ENCODE measurements at places on chromosomes 7 and 10. TPM values are rescaled to one million over a fixed set of nuclear protein-coding genes. Genes with fewer than 3 reads are reported as not detected.
A peak's percentile ranks its signal among the peaks of the same experiment; 100 is the strongest.

DNA sequence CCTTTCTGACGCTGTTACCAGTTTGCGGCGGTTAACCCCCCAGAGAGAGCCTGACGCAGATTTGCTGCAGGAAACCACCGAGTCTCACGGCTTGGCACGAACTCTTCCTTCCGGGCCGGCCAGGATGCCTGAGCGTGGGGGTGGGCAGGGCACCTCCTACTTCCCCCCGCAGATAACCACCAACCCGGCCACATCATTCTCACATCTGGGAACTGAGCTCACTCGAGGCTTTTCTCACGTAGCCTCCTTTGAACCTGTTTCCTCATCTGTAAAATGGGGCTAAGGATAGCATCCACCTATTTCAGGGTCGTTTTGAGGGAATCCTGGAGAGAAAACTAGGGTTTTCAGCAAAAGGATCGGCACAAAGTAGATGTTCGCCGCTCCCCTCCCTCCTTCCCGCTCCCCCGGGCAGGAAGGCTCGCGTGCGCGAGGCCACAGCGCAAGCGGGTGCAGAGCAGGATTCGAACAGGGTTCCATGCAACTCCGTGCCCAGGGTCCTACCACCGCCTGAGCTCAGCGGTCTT lies 23.6 kb downstream of the DDIT4 start:
- H3K27me3 ChIP-seq: no peaks in the 10 kb centered on the region
- H3K4me1 ChIP-seq: peaks cover 10% of the 10 kb centered on the region
- H3K27ac ChIP-seq: peak overlapping the region; percentile 85

DNA sequence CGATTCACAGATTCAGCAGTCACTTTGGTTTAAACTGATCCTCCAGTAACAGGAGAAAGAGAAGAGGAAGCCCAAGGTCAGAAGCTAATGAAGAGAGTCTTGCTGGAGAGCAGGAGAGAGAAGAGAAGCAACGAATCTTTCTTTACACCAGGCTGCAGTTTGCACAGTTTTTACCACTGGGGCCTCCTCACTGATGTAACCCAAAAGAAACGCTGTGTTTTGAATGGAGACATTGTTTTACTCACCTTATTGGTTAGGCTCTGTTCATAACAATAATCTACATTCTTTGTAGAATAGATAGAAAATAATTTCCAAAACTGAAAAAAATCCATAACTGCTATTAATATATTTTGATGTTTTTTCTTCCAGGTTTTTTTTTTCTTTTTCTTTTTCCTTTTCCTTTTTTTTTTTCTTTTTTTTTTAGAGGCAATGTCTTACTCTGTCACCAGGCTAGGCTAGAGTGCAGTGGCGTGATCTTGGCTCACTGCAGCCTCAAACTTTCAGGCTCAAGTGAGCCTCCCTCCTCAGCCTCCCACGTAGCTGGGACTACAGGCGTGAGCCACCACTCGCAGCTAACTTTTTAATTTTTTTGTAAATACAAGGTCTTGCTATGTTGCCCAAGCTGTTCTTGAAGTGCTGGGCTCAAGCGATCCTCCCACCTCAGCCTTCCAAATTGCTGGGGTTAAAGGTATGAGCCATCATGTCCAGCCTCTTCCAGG lies 27.6 kb downstream of the LYZL1 start:
- H3K4me1 ChIP-seq: peaks cover 9% of the 10 kb centered on the region
- no peaks in the 10 kb centered on the region for H3K36me3 ChIP-seq
- H3K4me3 ChIP-seq: no peak overlapping the region
- no peak for DNase-seq

GRCh38 chr7:46927131-46927810 lies 654.6 kb downstream of the TNS3 start:
- DNase-seq: no peak
- H3K27me3 ChIP-seq: no peaks in the 10 kb centered on the region
- H3K36me3 ChIP-seq: no peaks in the 10 kb centered on the region
- H3K27ac ChIP-seq: no peak overlapping the region
- no peak overlapping the region for H3K4me3 ChIP-seq

- H3K4me1 ChIP-seq: no peaks in the 10 kb centered on the region
- H3K4me3 ChIP-seq: no peak overlapping the region
- DNase-seq: no peak
- H3K36me3 ChIP-seq: no peaks in the 10 kb centered on the region
- H3K27ac ChIP-seq: no peak overlapping the region
- no peaks in the 10 kb centered on the region for H3K27me3 ChIP-seq
Measured at GRCh38 chr10:4599471-4599870, 226.5 kb upstream of the AKR1E2 start.

- peaks cover 2% of the 10 kb centered on the region for H3K27me3 ChIP-seq
- H3K36me3 ChIP-seq: no peaks in the 10 kb centered on the region
- no peaks in the 10 kb centered on the region for H3K4me1 ChIP-seq
Measured at GRCh38 chr7:30224511-30225062, 59.8 kb upstream of the ZNRF2 start.

- no peak for DNase-seq
- no peak overlapping the region for H3K4me3 ChIP-seq
- no peaks in the 10 kb centered on the region for H3K36me3 ChIP-seq
- peaks cover 12% of the 10 kb centered on the region for H3K27me3 ChIP-seq
- peaks cover 2% of the 10 kb centered on the region for H3K4me1 ChIP-seq
Measured at GRCh38 chr7:98872328-98872924, 2.6 kb upstream of the TMEM130 start.

- H3K4me3 ChIP-seq: no peak overlapping the region
- no peaks in the 10 kb centered on the region for H3K36me3 ChIP-seq
- H3K27me3 ChIP-seq: no peaks in the 10 kb centered on the region
- no peak overlapping the region for H3K27ac ChIP-seq
Measured at GRCh38 chr10:86413046-86413728, 46.6 kb upstream of the GRID1 start.

GRCh38 chr7:113774182-113774807 lies 144.5 kb downstream of the PPP1R3A start:
- peak; percentile 62 for DNase-seq
- no peaks in the 10 kb centered on the region for H3K36me3 ChIP-seq
- no peak overlapping the region for H3K27ac ChIP-seq
- no peaks in the 10 kb centered on the region for H3K27me3 ChIP-seq

DNA sequence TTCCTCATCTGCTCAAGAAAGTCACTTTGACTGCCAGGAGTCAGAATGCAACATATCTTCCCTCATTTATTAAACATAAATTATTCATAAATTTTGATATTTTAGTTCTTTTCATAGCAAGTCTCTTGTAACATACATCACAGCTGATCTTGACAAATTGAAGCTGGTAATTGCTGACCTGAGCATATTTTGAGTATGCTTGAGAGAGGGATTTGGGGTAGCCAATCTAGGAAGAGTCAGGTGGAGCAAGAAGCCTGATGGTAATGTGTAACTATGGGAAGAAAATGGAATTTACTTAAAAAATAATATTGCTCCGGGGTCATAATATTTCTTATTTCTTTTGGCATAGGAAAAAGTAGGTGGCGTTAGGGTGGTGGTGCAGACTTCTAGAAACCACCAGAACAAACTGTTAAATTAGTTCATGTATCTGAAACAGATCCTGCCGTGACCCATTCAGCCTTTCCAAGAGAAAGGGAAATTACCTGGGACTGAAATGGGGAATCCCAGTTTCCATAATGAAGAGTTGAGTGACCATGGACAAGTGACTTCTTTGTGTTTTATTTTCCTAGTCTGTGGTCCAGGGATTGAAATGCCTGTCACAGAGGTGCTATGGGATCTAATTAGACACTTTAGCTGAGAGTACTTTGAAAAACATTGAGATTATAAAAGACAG lies 12.9 kb downstream of the CPED1 start:
- no peaks in the 10 kb centered on the region for H3K36me3 ChIP-seq
- no peak for DNase-seq
- H3K4me1 ChIP-seq: peaks cover 17% of the 10 kb centered on the region

DNA sequence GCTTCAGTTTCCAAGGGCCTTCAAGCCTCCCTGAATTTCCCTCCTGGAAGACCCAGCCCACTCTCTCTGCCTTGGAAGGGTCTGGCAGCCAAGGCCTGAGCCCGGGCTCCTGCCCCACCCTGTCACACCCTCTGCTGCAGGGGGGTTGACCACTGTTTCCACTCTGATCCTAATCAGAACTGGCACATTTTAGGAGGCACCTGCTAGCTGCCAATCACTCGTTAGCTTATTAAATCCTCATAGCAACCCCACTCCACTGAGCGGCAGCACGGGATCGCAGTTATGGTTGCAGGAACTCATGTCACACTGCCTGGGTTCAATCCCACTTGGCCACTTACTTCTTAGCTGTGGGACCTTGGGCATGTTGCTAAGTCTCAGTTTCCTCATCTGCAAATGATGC lies 12.9 kb downstream of the HSPB1 start:
- no peaks in the 10 kb centered on the region for H3K27me3 ChIP-seq
- no peak for DNase-seq
- H3K27ac ChIP-seq: no peak overlapping the region
- no peak overlapping the region for H3K4me3 ChIP-seq
- H3K4me1 ChIP-seq: peaks cover 8% of the 10 kb centered on the region

DNA sequence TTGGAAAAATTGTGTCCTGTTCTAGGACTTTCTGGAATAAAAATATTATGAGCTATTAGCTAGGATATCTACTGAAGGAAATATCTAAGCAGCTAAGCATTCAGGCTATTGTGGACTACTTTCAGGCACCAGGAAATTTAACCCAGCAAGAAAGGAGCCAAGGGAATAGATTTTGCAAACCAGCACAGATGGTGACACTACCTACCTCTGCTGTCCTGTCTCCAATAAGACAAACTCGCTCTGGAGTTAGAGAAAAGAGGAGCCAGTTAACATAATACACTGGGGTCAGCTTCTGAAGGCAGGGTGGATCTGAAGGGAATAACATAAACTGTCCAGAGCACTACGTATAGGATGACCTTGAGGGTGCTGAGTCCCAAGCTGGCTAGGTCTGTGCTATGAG lies 223.7 kb upstream of the PRSS58 start:
- H3K27ac ChIP-seq: no peak overlapping the region
- H3K27me3 ChIP-seq: no peaks in the 10 kb centered on the region
- peaks cover 10% of the 10 kb centered on the region for H3K4me1 ChIP-seq
- no peak overlapping the region for H3K4me3 ChIP-seq
- peak; percentile 53 for DNase-seq
- H3K36me3 ChIP-seq: no peaks in the 10 kb centered on the region

DNA sequence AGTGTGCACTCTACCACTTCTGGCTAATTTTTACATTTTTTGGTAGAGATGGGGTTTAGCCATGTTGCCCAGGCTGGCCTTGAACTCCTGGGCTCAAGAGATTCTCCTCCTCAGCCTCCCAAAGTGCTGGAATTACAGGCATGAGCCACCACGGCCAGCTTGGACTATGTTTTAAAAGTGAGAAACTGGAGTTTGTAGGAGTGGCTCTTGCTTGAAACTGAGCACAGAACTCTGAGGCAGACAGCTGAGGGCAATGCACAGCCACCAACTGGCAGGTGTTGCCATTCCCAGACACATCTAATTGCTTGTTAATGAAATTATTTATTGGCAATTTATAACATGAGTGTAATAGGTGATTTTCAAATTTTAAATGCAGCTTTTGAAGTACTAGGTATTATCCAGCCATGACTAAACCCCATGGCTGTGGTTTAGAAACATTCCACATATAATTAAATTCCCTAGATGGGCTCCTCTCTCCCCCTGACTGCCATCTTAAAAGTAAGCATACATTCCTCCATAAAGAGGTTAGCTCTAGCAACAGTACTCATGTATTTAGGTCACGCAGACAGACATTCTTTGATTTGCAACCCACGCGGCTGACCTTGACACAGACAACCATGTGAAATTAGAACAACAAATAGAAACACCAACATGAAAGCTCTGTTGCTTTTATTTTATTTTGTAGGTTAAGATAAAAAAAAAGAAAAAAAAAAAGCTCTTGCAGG lies 19.8 kb downstream of the PANK1 start:
- no peaks in the 10 kb centered on the region for H3K36me3 ChIP-seq
- H3K4me1 ChIP-seq: peaks cover 5% of the 10 kb centered on the region
- no peak overlapping the region for H3K27ac ChIP-seq
- no peak overlapping the region for H3K4me3 ChIP-seq
- H3K27me3 ChIP-seq: no peaks in the 10 kb centered on the region

- no peak overlapping the region for H3K27ac ChIP-seq
- DNase-seq: no peak
- H3K36me3 ChIP-seq: no peaks in the 10 kb centered on the region
Measured at GRCh38 chr10:66218289-66218688, 707.5 kb upstream of the LRRTM3 start.

- H3K27me3 ChIP-seq: peaks cover 4% of the 10 kb centered on the region
- no peaks in the 10 kb centered on the region for H3K36me3 ChIP-seq
- DNase-seq: no peak
Measured at GRCh38 chr7:136030867-136031318, 53.7 kb upstream of the MTPN start.

GRCh38 chr10:128861018-128861901 lies 605.8 kb upstream of the MGMT start:
- H3K4me3 ChIP-seq: no peak overlapping the region
- DNase-seq: no peak
- no peaks in the 10 kb centered on the region for H3K4me1 ChIP-seq

GRCh38 chr10:43076876-43077420 lies at the start of gene RET:
Gene RET, plus strand, starts transcription at chr10:43077069. Its CDS starts 190 bp downstream, at chr10:43077259.
- H3K4me1 ChIP-seq: no peaks in the 10 kb centered on the region
- H3K27me3 ChIP-seq: peaks cover 45% of the 10 kb centered on the region
- no peak within 1 kb of the TSS for H3K27ac ChIP-seq

DNA sequence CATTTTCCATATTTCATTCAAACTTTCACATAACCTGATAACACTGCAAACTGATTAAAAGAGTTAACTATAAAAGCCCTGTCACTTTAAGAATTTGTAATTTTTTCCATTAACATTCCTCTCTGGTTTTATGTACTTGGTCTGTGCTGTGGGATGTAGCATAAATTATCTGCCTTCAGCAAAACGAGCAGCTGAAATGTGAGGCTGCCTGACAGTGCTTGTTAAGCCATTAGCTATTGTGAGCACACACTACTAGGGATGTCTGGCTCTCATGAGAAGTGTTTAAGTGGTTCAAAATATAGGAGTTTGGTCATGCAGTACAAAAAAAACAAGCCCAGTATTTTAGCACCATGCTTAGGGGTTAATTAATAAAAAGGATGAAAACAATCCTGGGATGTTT lies 63.0 kb downstream of the HOXA1 start:
- H3K27me3 ChIP-seq: no peaks in the 10 kb centered on the region
- no peak overlapping the region for H3K27ac ChIP-seq
- no peaks in the 10 kb centered on the region for H3K36me3 ChIP-seq
- H3K4me3 ChIP-seq: no peak overlapping the region
- DNase-seq: peak; percentile 13

GRCh38 chr10:17831896-17832295 lies 22.7 kb downstream of the MRC1 start:
- H3K4me1 ChIP-seq: peaks cover 6% of the 10 kb centered on the region
- peaks cover 6% of the 10 kb centered on the region for H3K27me3 ChIP-seq
- DNase-seq: no peak
- H3K4me3 ChIP-seq: no peak overlapping the region
- no peak overlapping the region for H3K27ac ChIP-seq
- H3K36me3 ChIP-seq: no peaks in the 10 kb centered on the region

- H3K4me3 ChIP-seq: no peak overlapping the region
- no peak for DNase-seq
- no peak overlapping the region for H3K27ac ChIP-seq
- H3K4me1 ChIP-seq: peaks cover 46% of the 10 kb centered on the region
Measured at GRCh38 chr10:30816159-30816819, 186.7 kb upstream of the LYZL2 start.

- no peaks in the 10 kb centered on the region for H3K36me3 ChIP-seq
- no peaks in the 10 kb centered on the region for H3K27me3 ChIP-seq
- no peak overlapping the region for H3K4me3 ChIP-seq
- H3K27ac ChIP-seq: no peak overlapping the region
Measured at GRCh38 chr7:157890921-157891401, 554.2 kb downstream of the DNAJB6 start.

The SORBS1 gene
- total RNA-seq: 0.18 TPM

The PKD2L1 gene
- total RNA-seq: not detected

The LIPM gene
- not detected for total RNA-seq

The FGL2 gene
- total RNA-seq: 1.3 TPM

The TPK1 gene
- total RNA-seq: 1.1 TPM

The SCART1 gene
- 0.28 TPM for total RNA-seq

The ERVW-1 gene
- total RNA-seq: not detected
